Fibroblast of villous mesenchyme (primary cell): ENCODE measurements at places on chromosomes 3 and 15.

DNA sequence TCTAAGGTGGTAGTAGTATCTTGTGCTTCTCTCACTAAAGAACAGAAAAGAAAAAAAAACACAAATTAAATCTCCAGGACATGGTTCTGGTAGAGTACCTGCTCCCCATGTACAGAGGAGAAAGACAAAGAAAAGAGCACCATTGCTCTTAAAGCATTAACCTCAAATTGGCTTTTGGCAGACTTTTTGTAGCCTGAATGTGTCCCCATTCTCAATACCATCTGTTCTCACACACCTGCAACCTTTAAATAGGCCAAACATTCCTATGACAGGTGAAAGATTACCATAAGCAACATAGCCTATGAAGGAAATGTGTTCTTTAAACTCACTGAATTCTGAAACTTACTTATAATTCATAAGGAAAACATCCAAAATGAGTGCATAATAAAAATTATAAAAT is 68.0 kb downstream of the TIPARP start:
- no peak for DNase-seq

- no peak for DNase-seq
Measured at GRCh38 chr15:41536866-41537265, 7.2 kb downstream of the RPAP1 start.

GRCh38 chr3:21484057-21484827 is 266.8 kb downstream of the ZNF385D start:
- DNase-seq = peak; percentile 65

- DNase-seq = peak; percentile 64
Measured at GRCh38 chr3:45137656-45138181, 8.5 kb downstream of the CDCP1 start.

GRCh38 chr15:34214135-34214534 is 4.2 kb upstream of the KATNBL1 start:
- no peak for DNase-seq

DNA sequence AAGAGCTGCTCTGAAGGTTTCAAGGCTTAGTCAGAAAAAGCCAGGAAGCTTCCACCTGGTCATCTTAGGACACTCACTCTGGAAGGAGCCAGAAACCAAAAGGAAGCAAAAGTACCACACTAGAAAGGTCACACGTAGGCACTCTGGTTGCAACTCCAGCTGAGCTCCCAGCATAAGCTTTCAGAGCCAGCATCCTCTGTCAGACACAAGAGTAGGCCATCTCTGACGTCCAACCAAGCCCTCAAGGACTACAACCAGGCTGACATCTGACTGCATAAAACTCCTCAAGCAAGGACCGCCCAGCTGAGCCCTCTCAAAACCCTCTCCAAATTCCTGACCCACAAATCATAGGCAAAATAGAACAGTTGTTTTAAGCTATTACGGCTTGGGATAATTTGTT is 12.8 kb downstream of the SH3BP5 start:
- peak; percentile 73 for DNase-seq

GRCh38 chr3:37243820-37244748 is 69.7 kb upstream of the LRRFIP2 start:
- peak; percentile 88 for DNase-seq

GRCh38 chr3:162845918-162846317 is 1349.3 kb downstream of the OTOL1 start:
- DNase-seq = no peak

DNA sequence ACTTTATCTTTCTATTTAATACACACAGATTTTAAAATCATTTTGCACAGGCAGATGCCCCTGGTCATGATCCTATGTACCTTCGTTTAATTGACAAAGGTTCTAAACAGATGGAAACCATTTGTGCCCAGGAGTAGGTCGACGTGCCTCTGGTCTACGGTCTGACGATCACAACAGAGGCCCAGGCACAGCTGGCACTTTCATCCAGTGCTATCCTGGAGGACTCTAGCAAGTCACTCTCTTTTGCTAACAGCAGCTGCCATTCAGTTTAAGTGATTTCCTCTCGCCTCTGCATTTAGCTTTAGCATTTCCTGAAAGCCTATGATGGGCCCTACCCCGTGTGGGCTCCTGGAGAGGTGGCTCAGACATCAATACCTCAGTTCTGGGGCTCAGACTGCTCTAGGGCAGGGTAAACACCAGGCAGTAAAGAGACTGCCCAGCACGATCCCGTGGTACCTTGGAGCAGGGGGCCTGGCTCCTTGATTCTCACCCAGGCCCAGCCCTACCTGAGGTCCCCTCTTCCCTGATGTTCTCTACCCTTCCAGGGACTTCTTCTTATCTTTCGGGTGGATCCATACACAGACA is 83.2 kb upstream of the SNRPA1 start:
- no peak for DNase-seq

DNA sequence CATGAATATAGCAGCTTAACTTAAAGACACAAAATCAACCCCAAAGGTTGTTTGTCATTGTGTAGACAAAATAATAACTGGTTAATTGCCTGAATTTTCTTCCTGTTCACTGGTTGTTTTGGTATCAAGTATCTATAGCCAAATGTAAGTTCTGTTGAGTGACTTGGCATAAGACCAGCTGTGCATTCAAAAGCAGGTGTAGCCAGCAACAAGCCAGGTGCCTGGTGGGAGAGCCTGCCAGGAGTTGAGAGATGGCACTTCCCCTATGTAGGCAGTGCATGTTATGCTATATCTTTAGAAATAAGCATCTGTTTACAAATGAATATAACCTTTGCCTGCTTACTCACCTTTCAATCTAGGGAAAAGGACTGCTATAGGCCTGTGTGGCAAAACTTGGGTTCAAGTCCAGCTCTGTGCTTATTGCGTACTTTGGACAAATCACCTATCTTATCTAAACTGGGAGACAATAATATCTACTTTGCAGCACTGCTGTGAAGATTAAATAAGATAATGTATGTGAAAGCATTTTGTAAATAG is 84.9 kb upstream of the TBL1XR1 start:
- DNase-seq = no peak

DNA sequence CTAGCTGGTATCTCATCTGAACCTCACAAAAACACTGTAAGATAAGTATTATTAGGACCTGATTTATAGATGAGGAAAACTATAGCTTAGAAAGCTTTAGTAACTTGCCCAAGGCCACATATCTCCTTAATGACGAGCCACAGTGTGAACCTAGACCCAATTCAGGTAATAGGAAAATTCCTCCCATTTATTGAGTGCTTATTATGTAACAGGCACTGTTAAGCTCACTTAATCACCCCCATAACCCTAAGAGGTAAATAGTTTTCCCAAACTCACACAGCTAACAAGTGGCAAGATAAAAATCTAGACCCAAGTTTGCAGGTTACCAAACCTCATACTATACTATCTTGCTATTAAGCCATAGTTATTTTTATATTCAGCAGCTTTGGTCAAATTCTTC is 7.9 kb downstream of the WDR5B start:
- DNase-seq = no peak

DNA sequence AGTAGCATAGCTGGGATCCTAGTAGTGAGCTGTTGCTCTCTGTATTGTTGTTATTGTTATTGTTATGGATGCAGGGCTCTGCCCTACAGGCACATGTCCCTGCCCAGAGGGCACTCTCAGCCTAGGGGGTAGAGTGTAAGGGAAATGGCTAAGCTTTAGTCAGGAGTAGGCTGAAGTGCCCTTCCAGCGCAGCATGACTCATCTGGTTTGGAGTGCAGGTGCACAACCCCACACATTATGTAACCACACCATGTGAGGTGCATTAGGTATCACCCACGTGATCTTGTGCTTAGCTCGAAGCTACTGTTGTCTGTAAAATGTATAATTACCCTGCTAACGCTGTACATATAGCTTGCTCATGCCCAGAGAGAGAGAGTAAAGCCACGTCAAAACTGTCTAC is 48.3 kb upstream of the TIPARP start:
- no peak for DNase-seq

DNA sequence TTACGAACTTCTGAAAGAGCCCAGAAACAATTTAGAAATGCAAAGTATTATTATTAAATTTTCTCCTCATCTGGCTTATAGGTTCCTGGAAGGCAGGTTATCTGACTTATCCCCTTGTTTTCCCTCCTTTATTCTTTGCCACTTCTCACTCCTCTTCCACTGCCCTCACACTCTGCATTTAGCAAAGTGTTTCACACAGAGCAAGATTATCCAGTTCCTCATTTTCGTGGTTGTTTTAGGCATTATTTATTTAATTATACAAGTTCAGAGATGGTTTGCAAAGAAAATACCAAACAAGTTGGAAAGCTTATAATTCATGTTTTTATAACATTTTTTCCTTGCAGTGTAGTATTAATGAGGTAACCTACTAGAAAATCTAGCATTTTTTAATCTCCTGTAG is 544.9 kb downstream of the NSUN3 start:
- no peak for DNase-seq

DNA sequence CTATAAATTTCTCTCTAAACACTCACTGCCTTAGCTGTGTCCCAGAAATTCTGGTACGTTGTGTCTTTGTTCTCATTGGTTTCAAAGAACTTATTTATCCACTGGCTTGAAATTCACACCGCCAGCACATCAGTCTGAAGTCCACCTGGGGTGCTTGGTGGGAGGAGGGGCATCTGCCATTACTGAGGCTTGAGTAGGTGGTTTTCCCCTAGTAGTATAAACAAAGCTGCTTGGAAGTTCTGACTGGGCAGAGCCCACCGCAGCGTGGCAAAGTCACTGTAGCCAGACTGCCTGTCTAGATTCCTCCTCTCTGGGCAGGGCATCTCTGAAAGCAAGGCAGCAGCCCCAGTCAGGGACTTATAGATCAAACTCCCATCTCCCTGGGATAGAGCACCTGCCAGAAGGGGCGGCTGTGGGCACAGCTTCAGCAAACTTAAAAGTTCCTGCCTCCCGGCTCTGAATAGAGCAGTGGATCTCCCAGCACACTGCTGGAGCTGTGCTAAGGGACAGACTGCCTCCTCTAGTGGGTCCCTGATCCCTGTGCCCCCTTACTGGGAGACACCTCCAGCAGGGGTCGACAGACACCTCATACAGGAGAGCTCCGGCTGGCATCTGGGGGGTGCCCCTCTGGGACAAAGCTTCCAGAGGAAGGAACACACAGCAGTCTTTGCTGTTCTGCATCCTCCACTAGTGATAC is 114.1 kb downstream of the SUCLG2 start:
- no peak for DNase-seq

DNA sequence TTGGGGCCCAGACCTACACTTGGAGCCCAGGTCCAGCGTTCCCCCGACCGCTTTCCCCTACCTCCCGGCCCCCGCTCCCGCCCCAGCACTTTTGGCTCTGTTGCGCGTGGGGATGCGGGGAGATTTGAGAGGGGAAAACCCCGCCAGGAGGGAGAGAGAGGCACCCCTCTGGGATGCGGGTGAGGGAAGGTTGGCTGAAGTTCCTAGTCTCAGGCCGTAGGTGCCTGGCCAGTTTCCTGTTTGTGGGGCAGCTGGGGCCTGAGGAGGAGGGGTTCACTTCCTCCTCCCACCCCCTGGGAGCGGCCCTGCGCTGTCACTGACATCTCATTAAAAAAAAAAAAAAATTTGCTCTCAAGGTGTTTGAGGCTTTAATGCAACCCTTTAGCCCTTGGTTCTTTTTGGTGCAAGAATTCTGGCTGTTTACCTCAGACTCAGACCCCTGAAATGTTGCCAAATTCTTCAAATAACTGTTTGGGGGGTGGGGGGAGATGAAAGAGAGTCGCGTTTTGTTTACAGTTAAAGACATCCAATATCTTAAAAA is 2.6 kb downstream of the FAM43A start:
- DNase-seq = peak; percentile 59

GRCh38 chr3:27939940-27940339 is 217.8 kb upstream of the EOMES start:
- DNase-seq = peak; percentile 35

DNA sequence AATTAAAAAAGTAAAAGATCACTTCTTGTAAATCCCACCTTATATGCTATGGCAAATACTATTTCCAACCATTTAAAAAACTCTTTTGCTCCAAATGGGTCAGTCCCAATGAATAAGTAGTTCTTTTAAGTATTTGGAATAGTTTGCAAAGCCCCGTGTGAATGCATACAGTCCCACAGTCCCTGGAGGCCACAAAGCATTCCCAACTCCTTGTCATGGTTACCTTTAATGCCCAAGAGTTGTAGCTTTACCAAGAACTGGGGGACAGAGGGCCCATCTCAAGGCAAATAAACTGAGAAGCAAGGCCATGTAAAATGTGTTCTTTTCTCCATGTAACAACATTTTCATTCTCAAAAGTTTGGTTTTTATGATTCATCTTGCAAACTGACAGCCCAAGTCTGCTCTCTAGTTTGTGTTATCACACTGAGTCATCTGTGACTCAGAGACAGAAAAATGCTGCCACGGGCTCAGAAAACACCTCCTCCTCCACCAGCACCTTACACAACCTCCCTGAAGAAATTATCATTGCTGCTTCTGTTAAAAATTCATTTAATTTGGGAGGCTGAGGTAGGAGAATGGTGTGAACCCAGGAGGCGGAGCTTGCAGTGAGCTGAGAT is 336.2 kb downstream of the ERC2 start:
- peak; percentile 94 for DNase-seq

GRCh38 chr3:34377961-34378360 is 579.5 kb downstream of the PDCD6IP start:
- no peak for DNase-seq
